Stimulated activated CD4-positive, alpha-beta T cell treated with anti-CD3 and anti-CD28 coated beads, Interleukin-4, amount 100 ng/mL, for 4 hours (primary cell): ENCODE measurements at places on chromosomes 7 and 10.

DNA sequence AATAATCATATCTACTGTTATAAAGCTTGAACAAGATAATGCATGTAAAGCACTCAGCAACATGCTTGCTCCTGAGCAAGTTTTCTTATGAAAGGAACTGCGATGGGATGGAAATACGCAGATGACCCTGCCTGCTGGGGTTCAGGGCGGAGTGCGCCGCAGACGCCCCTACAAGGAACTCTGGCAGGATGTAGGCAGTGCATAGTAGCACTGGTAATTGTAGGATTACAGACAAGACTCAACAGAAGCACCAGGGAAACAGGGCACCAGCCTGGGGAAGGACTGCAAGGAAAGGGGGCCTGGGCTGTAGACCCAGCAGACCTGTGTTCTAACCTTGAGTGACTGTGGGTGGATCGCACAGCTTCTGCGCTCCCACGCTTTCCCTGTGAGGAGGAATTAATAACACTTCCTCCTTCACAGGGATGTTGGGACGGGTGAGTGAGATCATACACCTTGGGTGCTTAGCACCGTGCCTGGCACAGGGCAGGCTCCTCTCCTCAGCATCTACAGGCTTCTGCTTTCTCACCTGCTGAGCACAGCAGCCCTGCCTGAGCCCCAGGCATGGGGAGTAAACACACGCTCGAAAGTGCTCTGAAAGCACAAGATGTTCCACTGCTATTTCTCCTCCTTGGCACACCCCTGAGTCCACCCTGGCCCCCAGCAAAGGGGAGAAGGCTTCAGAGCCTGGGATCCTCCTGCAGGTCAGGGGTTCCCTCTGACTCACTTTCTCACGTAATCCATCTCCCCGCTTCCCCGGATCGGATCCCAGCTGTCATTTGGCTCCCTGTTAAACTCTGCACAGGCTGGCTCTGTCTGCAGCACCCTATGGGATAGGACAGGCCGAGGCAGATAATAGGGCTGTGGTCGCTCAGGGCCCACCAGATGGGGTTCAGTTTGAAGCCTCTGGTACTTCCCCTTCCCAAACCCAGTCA, 19.2 kb downstream of the ITPRIP start:
- no peak for DNase-seq

GRCh38 chr7:9217204-9217603, 783.8 kb downstream of the NXPH1 start:
- DNase-seq: no peak

- no peak for DNase-seq
These were observed 46.5 kb upstream of the HGF start for GRCh38 chr7:81816312-81816711.

GRCh38 chr7:82266081-82266480, 177.5 kb downstream of the CACNA2D1 start:
- DNase-seq: no peak

DNA sequence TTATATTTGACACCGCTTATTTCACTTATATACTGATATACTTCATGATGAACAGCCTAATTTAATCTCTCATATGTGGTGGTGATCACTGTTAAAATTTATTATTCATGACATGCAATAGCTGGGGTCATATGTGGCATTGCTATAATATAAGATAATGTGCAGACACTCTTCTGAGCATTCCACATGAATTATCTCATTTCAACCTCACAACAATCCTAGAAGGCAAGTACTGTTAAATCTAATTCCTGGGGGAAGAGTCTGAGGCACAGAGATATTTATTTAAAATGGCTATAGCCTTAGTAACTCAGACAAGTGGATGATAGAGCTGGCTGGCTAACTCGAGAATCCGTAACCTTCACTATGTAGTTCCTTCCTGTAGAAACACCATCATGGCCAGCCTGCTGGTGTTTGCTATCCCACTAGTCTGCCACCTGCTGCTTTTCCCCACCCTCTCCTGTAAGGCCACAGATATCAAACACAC, 46.6 kb upstream of the A1CF start:
- DNase-seq: no peak

GRCh38 chr10:98264378-98265065, 3.5 kb downstream of the LOXL4 start:
- no peak for DNase-seq

DNA sequence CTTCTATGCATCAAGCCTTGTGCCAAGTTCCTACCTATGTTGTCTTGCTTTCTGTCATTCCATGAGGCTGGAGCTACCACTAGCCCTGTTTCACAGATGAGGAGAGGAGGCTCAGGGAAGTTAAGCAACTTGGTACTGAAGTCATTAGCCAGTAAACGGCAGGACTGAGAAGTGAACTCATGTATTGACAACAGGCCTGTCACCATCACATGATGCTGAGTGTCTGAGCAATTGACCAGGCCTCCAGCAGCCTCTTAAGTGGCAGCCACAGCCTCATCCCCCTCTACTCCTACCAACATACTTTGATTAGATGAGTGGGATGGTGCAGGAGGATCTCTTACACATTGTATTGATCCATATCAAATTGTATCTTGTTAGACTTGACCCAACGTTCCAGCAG, 317.6 kb downstream of the GRID1 start:
- no peak for DNase-seq

GRCh38 chr7:55149001-55149400, 130.2 kb downstream of the EGFR start:
- no peak for DNase-seq

DNA sequence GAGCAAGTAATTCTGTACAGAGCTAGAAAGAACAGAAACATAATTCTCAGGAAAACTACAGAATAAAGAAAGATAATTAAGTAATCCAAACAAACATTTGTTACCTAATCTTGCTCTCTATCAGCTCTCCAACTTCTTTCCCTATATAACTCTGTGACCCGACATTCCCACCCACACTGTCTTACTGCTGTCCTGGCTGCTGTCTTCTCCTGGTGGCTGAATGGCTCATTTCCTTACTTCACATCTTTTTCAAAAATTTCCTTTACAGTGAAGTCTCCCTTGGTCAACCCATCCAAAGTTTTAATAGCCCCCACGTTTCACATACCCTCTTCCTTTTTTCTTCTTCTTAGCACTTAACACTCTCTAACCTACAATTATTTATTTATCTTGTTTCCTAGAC, 64.0 kb downstream of the HYCC1 start:
- DNase-seq: no peak

DNA sequence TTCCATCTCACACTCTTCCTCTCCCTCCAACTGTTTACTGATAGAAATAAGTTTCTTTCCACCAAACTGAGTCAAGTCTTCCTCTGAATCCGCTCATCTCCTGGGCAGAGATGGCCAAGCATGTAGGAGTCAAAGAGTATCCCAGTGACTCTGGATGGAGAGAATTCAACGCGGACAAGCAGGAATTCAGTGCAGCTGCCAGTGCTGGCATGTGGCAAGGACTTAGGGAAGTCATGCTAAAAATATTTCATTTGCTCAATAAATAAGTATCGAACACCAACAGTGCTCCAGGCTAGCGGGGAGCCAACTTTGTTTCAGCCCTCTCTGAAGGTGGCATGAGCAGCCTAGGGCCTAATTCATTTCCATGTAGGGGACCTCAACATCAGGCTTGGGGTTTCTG, 351.6 kb upstream of the ZMIZ1 start:
- DNase-seq: no peak

DNA sequence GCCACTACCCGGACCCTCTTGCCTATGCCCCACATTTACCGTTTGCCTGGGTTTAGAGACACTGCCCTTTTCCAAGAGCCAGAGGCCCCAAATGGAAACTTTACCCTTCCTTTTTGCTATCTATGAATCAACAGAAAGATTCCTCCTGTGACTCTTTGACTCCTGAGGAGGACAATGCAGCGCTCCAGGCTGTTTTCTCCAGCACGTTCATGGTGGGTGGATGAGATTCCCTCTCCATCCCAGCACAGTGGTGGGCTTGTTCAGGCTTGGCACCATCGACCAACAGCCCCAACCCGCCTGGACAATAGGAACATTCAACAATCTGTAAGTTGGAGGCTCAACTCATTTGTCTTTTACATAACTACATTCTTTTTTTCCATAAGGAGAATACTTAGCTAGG, 55.9 kb downstream of the DLD start:
- no peak for DNase-seq

DNA sequence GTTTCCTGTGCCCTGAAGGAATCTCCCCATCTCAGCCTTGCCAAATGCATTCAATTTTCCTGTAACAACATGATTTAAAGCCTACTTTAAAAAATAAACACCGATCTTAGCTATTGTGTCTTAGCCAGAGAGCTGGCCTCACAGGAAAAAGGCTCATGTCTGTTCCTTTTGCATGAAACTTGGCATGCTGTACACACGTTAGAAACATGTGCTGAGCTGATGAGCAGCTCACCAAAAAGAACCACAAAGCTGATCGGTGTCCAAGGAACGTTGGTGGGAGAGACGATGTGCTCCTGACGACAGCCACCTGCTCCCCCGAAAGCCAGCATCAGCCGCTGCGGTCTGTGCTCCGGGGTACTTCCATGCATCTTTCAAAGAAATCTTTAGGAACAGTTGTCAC, 135.9 kb downstream of the ADARB2 start:
- no peak for DNase-seq

DNA sequence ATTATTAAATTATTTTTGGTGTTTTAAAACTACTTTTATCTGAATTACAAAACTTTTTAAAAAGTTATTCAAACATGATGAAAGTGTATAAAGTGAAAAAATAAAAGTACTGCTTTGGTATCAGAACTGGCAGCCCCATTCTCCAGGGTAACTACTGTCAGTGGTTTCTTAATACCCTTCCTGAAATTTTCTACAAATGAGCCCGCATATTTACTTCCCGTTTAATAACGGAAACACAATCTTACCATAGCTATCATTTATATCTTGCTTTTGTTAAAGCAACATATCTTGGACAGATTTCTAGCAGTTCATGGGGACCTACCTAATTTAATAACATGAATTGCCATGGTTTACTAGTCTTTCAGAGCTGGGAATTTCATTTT, 249.9 kb downstream of the RNLS start:
- DNase-seq: no peak

DNA sequence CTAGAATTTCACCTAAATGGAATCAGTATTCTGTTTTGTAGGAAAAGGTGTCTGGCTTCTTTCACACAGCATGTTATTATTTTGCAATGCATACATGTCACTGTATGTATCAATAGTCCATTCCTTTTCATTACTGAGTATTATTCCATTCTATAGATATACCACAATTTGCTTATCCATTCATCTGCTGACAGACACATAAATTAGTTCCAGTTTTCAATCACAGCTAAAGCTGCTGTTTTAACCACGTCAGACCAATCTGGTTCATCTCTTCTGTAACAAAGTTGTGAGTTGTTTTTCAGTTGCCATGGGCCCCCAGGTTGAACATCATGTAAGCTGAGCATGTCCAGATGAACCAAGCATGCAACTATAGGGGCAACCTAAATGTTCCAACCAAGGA, 282.1 kb upstream of the MKLN1 start:
- no peak for DNase-seq

- no peak for DNase-seq
These were observed 15.6 kb downstream of the ELN start for GRCh38 chr7:74043523-74043951.

DNA sequence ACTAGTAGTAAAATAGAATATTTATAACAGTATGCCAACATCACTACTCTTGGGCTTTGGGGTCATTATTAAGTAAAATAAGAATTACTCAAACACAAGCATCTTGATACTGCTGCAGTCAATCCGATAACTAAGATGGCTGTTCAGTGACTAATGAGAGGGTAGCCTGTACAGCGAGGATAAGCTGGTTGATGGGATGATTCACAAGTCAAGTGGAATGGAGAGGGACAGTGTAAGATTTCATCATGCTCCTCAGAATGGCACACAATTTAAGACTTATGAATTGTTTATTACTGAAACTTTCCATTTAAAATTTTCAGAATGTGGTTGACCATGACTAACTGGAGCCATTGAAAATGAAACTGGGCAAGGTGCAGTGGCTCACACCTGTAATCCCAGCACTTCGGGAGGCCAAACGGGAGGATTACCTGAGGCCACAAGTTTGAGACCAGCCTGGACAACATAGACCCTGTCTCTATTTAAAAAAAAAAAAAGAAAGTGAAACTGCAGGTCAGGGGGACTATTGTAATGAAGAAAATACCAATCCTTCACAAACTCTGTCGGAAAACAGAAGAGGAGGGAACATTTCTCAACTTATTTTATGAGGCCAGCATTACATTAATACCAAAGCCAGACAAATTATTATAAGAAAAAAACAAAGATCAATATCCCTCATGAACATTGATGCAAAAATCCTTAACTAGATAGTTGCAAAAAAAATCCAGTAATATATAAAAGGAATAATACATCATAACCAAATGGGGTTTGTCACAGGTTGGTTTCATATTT, 11.2 kb downstream of the AVL9 start:
- DNase-seq: no peak

DNA sequence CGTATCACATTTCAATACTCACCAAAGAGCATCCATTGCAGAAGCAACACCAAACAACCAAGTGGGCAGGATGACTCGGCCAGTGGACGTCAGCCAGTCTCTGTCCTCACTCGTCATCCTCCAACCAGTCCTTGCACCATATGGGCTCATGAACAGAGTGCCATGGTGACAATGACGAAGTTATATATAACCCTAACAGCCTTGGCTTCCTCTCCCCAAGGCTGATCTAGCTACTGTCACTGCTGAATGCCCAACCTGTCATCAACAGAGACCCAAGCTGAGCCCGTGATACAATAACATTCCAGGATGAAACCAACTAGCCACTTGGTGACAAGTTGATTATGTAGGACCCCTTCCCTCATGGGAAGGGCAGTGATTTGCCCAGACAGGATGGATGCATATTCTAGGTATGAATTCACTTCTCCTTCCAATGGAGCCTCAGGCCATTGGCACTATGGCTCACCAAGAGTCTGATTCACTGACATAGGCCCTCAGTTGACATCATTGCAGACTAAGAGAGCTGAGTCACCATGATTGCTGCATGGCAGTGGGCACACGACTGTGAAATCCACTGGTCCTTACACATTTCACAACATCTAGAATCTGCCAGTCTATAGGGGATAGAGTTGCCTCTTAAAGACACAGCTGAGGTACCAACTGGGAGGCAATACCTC, 26.3 kb upstream of the PPIF start:
- no peak for DNase-seq

GRCh38 chr10:117860823-117861222, 185.9 kb downstream of the RAB11FIP2 start:
- DNase-seq: no peak

- DNase-seq: no peak
These were observed 39.6 kb downstream of the MPP7 start for GRCh38 chr10:28263136-28263857.

DNA sequence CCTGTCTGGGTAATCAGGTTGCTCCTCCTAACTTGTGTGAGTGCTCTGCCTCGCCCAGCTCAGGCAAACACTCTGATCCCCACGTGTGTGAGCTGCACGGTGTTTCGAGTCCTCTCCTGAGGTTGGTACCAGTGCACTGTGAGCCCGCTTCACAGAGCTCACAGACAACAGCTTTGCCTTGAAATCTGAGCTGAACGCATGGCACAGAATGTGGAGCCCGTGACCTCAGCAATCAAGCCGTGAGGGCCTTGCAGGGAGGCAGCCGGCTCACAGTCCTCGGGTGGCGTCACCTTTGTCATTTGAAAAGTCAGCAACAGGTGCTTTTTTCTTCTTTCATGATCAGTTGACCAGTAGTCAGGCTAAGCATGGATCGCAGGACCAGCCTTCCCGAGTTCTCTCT, 60.2 kb upstream of the ADGRA1 start:
- no peak for DNase-seq

GRCh38 chr7:107044347-107045194, at the start of gene PRKAR2B:
Gene PRKAR2B, plus strand, starts transcription at chr7:107044705. Its CDS starts 203 bp downstream, at chr7:107044908.
- peak; percentile 76 for DNase-seq
